ENCODE measurements at places on chromosomes 6 and 20.

DNA sequence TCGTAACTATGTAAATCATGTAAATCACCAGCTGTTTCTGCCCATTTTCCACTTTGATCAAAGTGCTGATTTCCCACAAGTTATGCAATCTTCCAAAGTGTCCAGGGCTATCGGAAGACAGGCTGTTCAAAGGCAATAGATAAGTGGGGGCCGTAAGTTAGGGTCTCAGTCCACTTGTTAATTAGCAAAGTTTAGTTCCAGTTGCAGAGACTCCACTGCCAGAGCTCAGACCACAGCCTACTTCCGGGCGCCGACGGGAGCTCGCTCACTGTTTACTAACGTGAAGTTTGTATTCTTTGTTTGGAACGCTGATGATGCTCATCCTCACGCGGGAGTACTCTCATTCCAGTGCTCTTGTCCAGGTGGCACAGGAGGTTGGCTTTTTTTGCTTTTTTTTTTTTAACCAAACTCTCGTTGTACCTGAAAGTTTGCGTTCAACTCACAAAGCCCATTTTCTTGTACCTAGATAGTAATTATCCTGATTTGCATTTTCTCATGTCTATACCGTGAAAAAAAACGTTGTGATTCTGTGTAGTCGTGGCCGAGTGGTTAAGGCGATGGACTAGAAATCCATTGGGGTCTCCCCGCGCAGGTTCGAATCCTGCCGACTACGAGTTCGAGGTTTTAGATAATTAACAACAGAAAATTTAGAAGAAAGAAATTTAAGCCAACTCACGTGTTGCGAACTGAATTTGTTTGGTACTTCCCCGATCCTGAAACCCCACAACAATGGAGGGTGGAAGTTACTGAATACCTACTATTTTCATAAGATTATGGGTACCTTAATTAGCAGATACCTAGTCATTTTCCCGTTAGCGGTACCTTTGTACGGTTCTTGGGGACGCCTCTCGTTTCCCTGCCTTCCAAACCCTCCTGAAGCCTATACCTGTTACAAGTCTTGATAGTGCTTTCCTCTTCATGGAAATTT is 29.9 kb upstream of the ZNF184 start:
- DNase-seq: peak; percentile 84

DNA sequence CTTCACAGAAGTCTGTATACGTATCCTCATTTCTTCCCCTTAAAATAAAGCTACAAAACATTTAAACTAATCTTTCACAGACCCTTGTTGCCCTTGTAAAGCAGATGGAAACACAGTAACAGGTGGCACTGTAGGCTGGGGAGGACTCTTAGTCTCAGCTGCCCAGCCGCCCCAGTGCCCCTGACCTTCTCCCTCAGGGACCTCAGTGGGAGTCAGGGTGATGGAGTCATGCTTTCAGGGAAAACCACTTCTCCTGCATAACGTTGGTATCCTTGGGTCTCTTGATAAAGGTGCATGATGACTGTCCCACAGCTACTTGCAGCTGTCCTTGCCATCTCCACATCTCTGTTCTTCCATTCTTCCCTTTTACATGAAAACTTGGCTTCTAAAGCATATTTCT is 198.6 kb downstream of the CDKAL1 start:
- no peak for DNase-seq

DNA sequence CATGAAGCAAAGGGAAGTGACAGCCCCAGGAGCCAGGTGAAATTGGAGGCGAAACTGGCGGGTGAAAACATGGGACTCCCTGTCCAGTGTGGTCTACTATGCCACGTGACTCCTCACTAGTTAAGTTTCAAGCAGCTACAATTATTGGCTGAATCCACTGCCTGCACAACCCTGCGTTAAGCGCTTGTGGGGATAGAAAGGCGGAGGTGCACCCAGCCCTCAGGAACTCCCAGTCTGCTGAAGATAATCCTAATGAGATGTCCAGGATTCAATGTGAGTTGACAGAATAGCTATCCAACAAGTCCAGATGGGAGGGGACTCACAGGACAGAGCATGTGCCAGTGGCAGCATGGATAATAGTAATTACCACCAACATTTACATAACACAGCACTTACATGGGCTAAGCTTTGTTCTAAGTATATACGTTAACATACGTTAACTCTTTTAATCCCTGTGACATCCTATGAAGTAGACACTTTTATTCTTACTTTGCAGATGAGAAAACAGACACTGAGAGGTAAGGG is 1.8 kb downstream of the MOCS1 start:
- DNase-seq: no peak

GRCh38 chr6:121579478-121579877 is 144.0 kb downstream of the GJA1 start:
- no peak for DNase-seq

GRCh38 chr6:110331390-110331789 is 26.8 kb downstream of the METTL24 start:
- no peak for DNase-seq

- DNase-seq: peak; percentile 52
Observed at GRCh38 chr6:118283766-118284165, 264.3 kb upstream of the PLN start.

DNA sequence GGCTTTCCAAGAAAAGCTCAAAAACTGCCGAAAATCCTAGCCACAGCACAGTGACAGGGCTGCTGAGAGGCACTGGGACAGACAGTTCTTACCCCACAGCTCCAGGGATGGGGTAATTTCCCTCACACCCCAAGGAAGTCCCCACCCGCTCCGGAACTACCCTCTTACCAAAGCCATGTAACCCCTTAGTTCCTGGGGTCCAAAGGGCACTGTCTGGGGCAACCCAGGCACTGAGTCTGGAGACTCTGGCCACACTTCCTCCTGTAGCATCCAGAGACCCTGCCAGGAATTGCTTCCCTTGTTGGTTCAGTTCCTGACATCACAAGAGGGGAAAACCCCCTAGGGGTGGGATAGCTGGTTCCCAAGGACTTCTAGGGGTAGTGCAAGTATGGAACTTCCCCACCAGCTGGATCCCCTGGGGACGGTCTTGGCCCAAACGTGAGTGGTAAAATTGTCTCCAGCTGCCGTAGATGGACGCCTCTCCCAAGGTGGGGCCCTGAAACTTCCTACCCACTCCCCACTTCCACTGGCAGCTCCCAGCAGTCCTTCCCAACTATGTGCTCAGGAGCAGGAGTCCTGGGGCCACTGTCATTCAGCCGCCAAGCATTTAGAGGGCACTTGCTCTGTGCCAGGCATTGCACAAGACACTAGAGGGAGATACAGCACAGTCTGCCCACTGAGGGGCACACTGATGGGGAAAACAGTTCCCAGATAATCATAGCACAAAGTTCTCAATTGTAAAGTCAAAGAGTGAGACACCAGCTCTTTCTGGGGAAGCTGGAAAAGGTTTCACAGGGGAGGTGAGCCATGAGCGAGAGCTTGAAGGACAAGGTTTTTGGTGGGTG is 17.2 kb upstream of the HCK start:
- DNase-seq: no peak

- no peak for DNase-seq
Observed at GRCh38 chr6:136762022-136762975, 30.0 kb downstream of the MAP3K5 start.

GRCh38 chr20:17933711-17934110 is 34.9 kb downstream of the SNX5 start:
- no peak for DNase-seq

GRCh38 chr6:66103954-66104353 is 396.9 kb upstream of the EYS start:
- DNase-seq: no peak

DNA sequence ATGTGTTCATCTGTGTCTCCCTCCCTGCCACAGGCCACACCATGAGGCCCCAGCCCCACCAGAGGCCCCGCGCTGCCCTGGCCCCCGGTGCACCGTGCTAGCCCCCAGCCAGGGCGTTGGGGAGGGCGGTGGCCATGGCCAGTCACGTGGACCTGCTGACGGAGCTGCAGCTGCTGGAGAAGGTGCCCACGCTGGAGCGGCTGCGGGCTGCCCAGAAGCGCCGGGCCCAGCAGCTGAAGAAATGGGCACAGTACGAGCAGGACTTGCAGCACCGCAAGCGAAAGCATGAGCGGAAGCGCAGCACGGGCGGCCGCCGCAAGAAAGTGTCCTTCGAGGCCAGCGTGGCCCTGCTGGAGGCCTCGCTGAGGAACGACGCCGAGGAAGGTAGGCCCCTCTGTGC is 30.3 kb downstream of the PPP1R16B start:
- no peak for DNase-seq

- no peak for DNase-seq
Observed at GRCh38 chr6:169254456-169255316, 1.0 kb upstream of the THBS2 start.

DNA sequence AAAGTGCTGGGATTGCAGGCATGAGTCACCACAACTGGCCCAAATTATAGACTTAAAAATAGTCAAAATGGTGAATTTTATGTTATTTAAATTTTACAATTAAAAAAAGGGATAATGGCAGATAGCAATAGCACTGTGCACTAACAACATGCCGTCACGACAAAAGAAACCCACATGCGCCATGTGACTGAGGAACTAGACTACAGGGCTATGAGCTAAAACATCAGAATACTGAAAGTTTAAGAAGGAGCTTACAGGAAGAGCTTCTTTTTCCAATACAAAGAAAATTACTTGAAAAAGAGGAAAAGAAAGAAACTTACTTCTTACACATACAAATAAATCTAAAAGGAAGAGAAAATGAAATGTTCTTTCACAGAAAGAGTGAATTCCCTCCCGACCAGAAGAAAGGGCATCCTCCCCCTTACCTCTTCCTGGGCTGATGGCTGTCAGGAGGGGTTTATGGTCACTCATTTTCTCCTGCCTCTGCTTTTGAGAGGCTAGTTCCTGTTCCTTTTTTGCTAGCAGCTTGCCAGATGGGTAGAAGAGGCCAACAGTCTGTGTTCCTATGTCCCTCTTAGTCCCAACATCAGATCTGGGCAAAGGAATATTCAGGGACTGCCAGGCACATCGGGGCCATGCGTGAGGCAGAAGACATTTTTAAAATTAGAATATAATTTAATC is 54.5 kb downstream of the DZANK1 start:
- no peak for DNase-seq

- no peak for DNase-seq
Observed at GRCh38 chr20:61217848-61218247, 34.2 kb upstream of the CDH4 start.

- DNase-seq: no peak
Observed at GRCh38 chr6:38349795-38350194, 289.9 kb downstream of the BTBD9 start.

GRCh38 chr6:79672631-79673111 is 41.5 kb downstream of the SH3BGRL2 start:
- no peak for DNase-seq

DNA sequence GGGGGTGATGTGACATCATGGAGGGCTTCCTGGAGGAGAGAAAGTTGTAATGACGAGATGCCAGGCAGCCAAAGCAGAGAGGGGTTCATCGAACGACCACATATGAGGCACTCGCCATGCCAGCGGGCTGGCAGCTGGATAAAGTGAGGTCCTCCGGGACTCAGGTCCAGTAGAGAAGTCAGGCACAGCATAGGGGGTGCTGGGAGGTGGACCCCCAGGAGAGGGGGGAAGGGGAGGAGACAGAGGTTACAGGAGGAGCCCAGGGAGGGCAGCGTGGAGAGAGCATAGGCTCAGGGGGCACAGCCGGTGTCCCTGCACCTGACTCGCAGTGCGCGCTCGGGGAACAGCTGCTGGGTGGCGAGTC is 174.7 kb downstream of the BMP7 start:
- DNase-seq: no peak

- DNase-seq: no peak
Observed at GRCh38 chr6:1226277-1227099, 85.4 kb upstream of the FOXQ1 start.

DNA sequence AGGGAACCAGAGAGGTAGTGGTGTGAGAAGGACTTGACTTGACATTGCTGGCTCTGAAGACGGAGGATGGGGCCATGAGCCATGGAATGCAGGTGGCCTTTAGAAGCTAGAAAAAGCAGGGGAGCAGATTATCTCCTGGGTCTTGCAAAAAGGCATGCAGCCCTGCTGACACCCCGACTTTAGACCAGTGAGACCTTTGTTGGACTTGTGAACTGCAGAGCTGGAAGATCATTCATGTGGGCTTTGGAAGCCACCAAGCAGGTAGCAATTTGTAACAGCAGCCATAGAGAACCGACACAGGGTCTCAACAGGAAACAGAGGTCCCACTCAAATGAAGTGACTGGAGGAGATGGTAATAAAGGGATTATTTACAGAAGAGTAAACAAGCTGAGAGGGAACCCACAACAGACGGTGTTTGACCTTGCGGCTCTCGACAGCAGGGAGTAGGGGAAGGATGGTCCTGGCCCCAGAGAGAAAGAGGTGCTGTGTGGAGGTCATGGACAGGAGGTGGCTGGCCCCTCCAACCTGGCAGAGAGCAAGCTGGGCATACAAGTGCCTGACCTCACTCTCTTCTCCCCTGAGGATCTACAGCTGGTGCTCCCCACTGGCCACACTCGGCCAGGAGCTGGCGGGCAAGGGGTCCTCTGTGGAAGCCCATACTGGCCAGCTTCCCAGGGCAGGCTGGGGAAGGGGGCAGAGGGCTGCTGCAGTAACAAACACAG is 43.9 kb downstream of the SLC22A23 start:
- DNase-seq: no peak

GRCh38 chr20:9241232-9241692 is 172.4 kb downstream of the PLCB4 start:
- DNase-seq: no peak

GRCh38 chr6:44096612-44097011 is 30.6 kb downstream of the MRPL14 start:
- DNase-seq: peak; percentile 72

DNA sequence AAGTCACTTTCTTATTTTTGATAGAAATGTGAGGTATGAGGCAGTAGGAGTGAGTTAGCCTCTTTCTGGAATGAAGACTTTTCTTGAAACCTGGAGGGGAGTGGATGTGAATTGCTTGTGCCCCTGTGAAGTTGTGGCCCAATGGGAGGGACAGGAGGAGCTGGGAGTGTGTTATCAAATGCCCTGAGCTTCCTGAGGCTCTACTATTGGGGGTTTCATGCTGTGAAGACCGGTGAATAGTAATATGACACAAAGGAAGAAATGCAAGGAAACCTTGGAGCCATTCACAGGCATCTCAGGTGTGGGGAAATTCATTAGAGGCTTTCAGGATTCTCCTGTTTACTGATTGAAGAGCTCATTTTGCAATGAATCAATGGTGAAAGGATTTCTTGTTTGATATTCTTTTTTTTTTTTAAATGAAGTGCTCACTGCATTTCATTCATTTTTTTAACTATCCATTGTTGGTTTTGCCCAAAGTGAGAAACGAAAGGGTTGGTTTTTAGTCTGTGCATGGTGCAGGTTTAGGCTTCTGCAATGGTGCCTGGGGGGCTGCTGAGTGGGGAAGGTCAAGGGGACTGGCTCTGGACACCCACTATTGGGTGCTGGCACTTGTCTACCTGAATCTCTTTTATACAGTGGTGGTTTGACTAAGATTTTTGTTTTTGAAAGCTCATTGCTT is 8.2 kb downstream of the RNF144B start:
- DNase-seq: no peak

- DNase-seq: no peak
Observed at GRCh38 chr20:10171864-10172751, 46.5 kb upstream of the SNAP25 start.

GRCh38 chr6:97465877-97466561 is 183.0 kb upstream of the MMS22L start:
- DNase-seq: no peak

- DNase-seq: peak; percentile 69
Observed at GRCh38 chr6:89432875-89433251, at the start of gene ANKRD6. Gene ANKRD6, plus strand, starts transcription at chr6:89433152. Its CDS starts 133,825 bp downstream, at chr6:89566977.
